ENCODE measurements at places on chromosomes 1 and 21.

- no peak for DNase-seq
Measured at GRCh38 chr21:40191196-40191595, 324.0 kb downstream of the PCP4 start.

DNA sequence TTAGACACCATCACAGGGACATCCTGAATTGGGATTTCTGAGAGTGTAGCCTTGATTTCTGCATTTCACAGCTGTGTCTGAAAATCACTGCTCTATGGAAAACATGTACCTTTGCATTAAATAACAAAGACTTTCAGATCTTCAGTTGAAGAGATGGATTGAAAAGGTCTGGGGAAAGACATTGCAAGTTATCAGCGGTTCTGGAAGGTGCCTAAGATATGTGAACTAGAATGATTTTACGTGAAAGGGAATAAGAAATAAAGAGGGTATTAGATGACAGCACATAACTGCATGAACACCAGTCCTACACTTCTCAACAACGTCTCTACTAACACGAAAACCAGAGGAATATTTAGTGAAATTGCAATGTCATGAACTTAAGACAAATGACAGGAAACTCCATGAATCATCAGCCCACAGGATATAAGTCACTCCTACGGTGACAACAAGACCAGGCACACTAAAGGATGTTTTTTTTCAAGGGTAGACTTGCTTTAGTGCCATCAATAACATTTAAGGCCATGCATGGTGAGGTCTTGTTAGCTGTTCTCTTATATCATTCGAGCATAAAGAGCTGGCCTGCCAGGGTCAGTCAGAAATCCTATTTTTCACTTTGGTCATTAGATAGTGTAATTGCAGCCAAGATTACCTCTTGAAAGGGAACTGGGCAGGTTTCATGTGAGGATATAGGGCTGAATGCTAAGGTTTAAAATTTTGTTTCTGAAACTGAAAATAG lies 283.1 kb downstream of the GRIK1 start:
- peak; percentile 63 for DNase-seq

GRCh38 chr1:66460776-66461175 lies 73.2 kb upstream of the SGIP1 start:
- DNase-seq: no peak

DNA sequence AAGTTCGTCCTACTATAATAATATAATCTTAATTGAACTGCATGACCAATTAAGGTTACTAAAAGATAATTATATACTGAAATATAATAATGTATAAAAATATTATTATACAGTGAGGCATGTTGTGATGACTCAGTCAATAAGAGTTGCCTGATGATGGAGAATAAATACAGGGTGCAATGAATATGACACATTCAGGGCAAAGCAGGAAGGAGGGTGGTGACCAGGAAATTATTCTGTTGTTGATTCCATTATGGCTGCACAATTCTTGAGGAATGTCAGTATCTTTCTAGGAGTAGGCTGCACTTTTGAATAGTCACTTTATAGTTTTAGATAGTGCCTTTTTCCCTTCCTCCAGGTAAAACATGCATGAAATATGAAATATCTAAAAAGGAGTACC lies 46.4 kb upstream of the RGS21 start:
- no peak for DNase-seq

DNA sequence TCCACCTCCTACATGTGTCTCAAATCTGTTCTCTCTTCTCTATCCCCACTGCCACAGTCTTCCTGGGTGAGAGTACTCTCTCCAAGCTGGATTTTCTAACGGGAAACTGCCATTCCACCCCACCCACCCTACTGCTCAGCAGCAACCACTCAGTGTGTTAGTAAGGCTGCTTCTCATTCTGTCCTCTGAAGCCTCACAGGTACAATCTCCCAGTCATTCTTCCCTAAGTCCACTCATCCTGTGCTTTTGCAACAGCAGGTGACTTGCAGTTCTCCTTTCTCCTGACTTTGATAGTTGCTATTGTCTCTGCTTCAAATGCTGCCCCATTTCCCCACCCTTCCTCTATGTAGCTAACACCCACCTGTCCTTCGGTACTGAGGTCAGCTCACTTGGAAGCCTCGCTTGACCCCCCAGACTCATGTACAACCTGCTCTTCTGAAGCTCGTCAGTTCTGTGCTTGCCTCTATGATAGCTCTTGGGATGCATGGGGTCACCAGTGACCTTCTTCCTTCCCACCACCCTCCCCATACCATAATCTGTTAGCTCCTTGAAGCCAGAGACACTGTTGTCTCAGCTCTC lies 188.9 kb downstream of the RRAGC start:
- DNase-seq: no peak

DNA sequence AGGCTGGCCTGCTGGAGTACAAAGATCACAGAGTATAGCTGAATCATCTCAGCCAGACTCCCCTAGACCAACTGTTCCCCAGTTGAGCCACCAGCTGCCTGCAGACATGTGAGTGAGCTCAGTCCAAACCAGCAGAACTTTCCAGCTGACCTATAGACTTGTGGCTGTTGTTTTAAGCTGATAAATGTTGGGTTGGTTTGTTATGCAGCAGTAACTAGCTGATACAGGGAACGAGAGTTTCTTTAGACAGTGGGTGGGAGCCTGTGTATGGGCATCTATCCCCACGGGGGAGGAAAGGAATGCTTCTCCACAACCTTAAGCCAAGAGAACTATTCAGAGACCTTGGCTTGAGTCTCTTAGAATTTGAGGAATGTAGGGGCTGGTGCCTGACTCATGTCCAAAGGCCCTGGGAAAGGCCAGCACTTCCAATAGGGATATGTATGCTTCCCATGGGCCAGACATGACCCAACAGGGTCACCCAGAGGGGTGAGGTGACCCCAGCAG lies 30.1 kb downstream of the SLC1A7 start:
- DNase-seq: no peak

GRCh38 chr1:59346429-59346828 lies 49.5 kb downstream of the FGGY start:
- no peak for DNase-seq

DNA sequence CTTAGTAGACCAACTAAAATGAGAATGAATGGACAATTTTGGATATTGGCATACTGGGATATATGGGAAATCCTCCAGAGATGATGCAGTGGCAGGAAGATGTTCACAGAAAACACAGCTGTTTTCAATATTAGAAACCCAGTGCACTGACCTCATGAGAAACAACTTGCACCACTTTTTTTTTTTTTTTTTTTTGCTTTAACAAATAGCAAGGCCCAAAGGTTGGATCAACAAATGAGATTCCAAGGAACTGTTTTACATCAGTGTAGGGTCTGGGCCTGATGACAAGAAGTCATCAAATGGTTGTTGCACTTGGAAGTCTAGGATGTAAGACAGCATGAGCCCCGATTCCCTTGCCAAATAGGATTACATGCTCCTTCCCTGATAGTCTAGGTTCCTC lies 110.7 kb downstream of the SLC25A24 start:
- DNase-seq: no peak

DNA sequence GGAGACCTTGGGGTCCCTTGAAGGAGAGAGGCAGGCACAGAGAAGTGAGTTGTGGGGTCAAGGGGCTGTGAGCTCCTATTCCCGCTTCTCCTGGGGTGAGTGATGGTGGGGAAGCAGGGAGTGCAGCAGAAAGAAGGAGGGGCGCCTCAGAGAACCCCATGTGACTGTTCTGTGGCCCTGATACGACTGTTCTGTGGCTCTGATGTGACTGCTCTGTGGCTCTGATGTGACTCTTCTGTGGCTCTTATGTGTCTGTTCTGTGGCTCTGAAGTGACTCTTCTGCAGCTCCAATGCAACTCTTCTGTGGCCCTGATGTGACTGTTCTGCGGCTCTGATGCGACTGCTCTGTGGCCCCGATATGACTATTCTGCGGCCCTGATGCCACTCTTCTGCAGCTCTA lies 29.9 kb upstream of the UMODL1 start:
- DNase-seq: no peak

DNA sequence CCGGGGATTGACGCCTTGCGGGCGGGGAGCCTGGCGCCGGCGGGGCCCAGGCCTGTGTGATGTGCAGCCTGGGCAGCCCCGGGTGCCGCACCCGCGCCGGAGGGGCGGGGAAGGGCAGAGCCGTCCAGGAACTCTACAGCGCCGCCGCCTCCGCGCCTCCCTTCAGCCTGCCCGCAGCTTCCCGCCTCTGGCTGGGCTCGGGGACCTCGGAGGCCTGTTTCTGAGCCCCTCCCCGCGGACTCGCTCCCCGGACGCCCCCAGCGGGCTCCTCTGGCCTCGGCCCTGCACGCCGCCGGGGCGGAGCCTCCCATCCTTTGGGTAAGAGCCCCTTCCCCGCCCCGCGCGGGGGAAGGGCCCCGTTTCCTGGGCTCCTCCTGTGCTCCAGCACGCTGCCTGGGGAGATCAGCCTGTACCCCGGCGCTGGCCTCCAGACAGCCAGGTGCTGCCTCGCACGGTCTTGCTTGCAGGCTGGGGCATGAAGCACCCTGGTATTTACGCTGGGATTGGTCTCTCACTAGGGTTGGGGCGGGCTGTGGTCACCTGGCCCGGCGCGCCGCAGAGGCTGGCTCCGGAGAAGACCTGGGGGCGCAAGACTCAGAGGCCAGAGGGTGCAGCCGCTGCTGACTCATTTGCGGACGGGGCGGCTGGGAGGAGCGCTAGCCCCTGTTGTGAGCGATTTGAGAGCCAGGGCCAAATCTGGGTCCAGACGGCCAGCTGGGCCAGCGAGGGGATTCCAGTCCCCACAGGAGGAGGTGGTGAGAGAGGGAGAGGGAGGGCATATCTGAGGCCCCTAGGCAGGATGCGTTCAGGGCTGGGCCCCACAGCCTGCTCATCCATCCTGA lies 5.7 kb upstream of the ACOT11 start:
- DNase-seq: peak; percentile 79

DNA sequence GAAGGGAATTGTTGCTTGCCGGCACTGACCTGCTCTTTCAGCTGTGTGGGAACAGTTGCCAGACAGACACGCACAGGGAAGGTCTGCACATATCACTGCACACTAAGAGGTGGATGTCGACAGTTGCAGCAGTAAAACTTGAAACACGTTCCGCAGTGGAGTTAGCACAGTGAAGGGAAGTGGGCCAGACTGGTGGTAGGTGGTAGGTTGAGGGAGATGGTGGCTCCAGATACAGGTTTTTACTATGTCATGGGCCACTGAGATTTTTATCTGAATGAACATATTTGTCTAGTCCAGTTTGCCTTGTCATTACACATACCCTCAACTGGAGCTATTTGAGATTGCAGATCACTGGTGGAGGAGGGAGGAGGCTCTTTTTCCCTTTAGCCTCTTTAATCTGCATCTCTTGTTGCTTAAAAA lies 13.5 kb downstream of the MRPS6 start:
- DNase-seq: no peak

DNA sequence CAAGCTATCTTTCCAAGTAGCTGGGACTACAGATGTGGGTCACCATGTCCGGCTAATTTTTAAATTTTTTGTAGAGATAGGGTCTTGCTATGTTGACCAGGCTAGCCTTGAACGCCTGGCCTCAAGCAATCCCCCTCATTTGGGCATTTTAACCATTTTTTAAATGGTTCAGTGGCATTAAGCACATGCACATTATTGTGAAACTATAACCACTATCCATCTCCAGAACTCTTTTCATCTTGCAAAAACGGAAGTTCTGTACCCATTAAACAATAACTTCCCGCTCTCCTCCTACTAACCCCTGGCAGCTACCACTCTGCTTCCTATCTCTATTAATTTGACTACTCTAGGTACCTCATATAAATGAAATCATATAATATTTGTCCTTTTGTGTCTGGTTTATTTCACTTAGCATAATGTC lies 4.8 kb upstream of the IL6R start:
- DNase-seq: peak; percentile 51

- DNase-seq: no peak
Measured at GRCh38 chr1:109807402-109807801, 43.7 kb upstream of the EPS8L3 start.

DNA sequence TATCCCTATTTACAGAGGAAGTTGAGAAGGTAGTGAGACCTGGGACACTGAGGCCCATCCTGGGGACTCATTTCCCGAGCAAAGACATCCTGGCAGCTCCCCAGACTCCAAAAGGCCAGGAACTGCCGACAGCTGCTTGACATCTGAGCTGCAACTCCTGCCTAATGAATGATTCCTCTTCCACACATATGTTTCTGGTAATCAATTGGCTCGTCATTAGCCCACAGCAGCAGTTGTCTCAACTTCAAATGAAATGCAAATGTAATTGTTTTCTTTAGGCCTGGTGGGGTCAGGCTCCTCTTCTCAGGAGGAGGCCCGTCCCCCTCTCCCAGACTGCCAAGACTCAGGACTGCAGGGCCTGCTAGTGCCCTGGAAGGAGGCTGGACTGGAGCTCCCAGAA lies 61.8 kb upstream of the DISP3 start:
- no peak for DNase-seq

DNA sequence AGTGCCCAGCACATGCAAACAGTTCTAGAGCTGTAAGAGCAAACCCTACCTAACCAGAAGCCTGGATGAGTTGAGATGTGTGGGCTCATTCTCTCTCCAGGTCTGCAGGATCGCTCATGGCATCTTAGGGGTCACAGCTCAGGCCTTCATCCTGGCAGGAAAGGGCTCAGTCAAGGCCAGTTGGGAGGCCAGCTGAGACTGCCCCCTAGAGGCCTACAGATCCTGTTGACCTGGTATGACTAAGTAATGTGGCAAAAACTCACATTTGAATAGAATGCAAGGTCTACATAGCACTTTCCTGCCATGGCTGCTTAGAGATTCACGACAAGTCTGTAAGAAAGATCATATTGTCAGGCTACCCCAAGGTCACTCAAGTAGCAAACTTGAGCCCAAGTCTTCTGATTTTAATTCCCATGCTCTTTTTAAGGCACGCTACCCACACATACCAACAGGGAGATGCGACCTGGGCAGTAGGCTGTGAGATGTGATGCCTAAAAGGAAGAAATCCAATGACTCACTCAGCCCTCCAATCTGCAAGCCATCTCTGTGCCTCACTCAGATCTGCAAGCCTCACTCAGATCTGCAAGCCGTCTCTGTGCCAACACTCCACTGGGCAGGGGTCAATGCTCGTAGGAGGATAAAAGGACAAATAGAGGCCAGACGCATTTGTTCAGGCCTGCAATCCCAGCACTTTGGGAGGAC lies 5.1 kb upstream of the CAPN8 start:
- DNase-seq: peak; percentile 40

DNA sequence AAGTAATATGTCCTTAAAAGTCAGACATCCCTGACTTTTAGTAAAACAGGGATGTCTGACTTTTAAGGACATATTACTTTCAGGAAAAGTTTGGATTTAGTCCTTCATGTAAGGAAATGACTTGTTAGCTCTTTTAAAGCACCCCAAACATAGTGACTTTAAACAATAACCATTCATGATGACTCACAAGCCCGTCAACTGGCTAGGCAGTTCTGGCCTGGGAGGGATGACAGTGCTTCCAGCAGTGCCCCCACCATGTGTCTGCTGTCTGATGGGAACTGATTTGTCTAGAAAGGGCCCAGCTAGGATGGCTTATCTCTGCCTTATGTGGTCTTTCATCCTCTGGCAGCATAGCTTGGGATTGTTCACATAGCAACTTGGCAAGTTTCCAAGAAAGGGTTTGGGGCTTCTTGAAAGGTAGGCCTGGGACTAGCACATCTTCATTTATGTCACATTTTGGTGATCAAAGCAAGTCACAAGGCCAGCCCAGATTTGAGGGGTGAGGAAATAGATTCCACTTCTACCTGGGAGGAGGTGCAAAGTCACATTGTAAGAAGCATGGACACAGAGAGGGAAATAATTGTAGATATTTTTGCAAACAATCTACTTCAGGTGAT lies 143.5 kb downstream of the C1orf94 start:
- no peak for DNase-seq

- no peak for DNase-seq
Measured at GRCh38 chr1:30633294-30633693, 90.1 kb downstream of the MATN1 start.

Measured in suppressor macrophage (primary cell).